ENCODE measurements at places on chromosomes 5 and 9.

GRCh38 chr9:98726735-98727134, 18.0 kb upstream of the GABBR2 start:
- no peak for DNase-seq

GRCh38 chr5:135010502-135011354, 23.3 kb downstream of the PITX1 start:
- no peak for DNase-seq

GRCh38 chr9:34869390-34869789, 88.7 kb upstream of the PHF24 start:
- no peak for DNase-seq

GRCh38 chr5:159341145-159341544, 10.9 kb upstream of the IL12B start:
- no peak for DNase-seq

GRCh38 chr9:37565661-37566618, 10.2 kb downstream of the FBXO10 start:
- DNase-seq: no peak

GRCh38 chr5:129608350-129608749, 139.5 kb upstream of the MINAR2 start:
- DNase-seq: no peak

GRCh38 chr5:180495292-180495691, 1.1 kb downstream of the CNOT6 start:
- DNase-seq: no peak

GRCh38 chr9:118635416-118635815, 733.8 kb downstream of the BRINP1 start:
- DNase-seq: no peak

DNA sequence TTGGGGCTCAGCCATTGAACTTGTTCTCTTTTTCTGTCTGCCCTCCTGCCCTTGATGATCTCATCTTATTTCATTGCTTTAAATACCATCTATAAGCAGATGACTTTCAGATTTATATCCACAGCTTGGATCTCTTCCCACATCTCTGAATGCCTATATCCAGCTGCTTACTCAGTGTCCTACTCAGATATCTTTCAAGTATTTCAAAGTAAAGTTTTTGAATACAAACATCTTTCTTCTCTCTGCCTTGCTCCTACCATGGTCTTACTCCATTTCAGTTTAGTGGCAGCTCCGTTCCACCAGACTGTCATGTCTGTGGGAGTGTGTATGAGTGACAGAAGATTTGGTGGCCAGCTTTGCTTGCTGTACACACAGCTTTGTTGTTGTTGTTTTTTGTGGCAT, 59.7 kb downstream of the ERBIN start:
- DNase-seq: no peak

DNA sequence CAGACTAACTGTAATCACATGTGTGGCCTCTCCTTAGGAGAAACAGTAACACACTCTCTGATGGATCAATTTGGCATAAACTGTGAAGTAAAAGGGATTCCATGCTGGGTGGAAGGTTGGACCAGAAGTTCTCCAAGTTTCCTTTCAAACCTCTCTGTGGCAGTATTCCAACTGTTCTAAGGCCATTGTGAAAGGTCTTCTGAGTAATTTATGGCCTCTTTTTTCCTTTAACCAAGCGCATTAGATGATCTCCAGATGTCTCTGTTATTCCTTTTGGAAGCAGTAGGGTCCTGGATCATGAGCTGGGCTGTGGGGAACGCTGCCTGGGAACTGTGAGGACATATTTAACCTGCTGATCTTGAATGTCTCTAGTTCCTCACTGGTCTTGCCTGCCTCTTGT, 80.6 kb upstream of the IL6ST start:
- no peak for DNase-seq

DNA sequence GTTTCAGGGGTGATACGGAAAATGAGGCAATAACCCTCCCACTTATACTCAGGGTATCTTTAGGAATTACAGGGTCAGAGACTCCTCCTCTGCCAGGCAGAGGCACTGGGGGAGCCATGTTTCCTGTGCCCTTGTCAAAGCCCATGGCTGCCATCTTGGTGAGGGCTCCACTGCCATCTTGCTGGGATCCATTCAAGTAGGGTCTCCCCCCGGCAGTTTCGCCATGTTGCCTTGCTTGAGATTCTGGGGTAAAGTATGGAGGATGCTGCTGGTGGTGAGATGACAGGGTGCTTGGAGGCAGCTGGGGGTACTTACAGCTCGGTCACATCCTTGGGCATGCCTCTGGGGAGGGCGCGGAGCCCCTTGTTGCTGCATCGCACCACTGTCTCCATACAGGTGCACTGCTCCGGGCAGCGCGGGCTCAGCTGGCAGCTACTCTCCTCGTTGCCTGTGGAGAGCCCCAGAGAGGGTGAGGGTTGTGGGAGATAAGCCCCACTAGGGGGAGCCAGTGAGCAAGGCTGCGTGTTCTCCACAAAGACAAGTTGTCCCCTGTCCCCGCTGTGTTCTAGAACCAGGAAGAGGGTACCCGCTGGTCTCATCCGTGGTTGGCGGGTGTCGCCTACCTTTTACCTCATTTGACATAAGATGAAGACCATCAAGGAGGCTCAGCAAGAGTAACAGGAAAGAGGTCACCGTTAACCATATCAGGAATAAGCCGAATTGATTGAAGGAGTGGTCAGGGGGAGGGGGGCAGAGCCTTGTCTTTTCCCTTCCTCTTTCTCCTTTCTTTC, 169.0 kb upstream of the PANK3 start:
- DNase-seq: no peak

GRCh38 chr9:107675351-107676259, 186.0 kb upstream of the KLF4 start:
- no peak for DNase-seq

- DNase-seq: no peak
Measured at GRCh38 chr5:166433679-166434078, 1857.8 kb upstream of the WWC1 start.

DNA sequence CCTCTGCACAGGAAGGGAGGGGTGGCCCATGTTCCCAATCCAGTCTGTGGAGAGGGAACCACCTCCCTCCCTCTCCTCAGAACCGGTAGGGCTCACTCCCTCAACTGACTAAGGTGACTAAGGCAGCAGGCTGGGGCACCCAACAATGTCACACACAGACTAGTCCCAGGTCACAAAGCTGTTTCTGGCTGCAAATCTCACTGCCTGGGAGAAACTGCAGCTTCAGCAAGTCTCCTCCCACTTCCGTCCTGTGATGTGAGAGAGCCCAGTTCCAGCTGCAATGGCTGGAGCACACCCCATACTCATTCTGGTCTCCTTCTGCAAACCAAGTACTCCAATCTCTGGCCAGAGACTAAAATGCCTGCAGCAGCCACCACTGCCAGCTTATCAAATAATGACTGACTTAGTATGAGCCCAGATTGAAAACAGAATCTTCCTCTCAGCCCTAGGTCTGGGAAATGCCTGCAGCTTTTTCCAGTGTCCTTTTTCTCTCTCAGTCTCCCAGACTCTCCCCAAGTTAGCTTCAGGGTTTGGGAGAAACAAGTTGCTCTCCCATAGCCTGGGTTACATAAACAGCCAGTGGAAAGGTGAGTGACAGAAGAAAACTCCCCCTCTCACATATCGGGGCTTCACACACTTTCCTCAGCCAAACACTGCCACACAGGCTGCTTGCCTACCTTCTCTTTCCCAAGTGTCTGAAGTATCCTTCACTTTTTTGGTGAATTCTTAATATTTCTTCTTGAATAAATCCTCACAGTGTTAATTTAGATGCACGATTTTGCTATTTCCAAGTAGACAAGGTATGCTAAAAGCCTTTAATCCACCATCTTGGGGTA, 247.4 kb upstream of the RASA1 start:
- DNase-seq: no peak

GRCh38 chr5:171622010-171622409, 163.6 kb upstream of the SMIM23 start:
- no peak for DNase-seq

DNA sequence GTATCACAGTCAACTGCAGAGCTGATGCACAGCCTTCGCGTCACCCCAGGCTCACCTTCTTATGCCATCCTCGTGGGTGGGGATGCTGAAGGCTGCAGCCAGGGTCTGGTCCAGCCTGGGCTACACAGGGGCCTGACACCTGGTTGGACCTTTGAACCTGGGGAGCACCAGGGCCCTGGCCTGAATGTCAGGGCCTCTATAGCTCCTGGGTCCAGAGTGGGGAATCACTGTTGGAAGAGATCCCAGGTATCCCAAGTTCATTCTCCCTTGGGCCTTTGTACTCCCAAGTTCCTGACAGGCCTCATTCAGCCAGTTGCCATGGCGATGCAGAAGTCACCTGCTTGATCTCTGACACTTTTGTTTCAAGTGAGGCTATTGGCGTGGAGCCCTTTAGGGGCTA, 43.8 kb downstream of the ZNF618 start:
- no peak for DNase-seq

GRCh38 chr9:72592502-72593403, 71.3 kb downstream of the TMC1 start:
- DNase-seq: peak; percentile 15

GRCh38 chr9:3244963-3245653, 280.7 kb downstream of the RFX3 start:
- DNase-seq: no peak

- DNase-seq: no peak
Measured at GRCh38 chr5:56346044-56346710, 113.0 kb upstream of the ANKRD55 start.

- no peak for DNase-seq
Measured at GRCh38 chr5:148403344-148403743, 19.6 kb downstream of the FBXO38 start.

DNA sequence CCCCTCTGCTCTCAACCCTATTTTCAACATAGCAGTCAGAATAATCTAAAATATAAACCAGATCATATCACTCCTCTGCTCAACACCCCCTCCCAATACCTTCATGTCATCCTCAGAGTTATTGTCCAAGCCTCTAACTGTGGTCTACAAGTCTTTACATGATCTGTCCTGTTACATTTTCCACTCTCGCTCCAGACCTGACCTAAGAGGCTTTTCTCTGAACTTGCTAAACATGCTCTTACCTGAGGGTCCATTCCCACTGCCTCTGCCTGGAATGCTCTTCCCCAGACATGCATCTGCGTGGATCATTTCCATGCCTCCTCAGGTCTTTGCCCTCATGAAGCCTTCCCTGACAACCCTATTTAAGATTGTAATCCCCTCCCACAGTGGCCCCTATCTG, 12.0 kb downstream of the NIPSNAP3B start:
- DNase-seq: no peak

- DNase-seq: no peak
Measured at GRCh38 chr9:750249-750967, 91.1 kb upstream of the DMRT1 start.

DNA sequence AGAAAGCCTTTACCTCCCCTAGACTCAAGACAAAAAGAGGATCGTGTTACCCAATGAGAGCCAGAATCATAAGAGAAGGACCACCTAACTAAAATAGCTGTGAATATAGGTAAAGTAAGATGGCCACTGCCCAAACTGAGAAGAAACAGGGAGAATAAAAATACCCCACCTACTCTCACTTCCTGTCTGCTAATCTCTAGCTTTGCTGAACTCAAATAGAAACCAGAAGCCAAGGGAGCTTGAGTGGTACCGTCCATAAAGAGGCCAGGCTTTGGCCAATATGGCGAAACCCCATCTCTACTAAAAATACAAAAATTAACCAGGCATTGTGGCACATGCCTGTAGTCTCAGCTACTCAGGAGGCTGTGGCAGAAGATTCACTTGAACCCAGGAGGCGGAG, 123.0 kb upstream of the FST start:
- no peak for DNase-seq

DNA sequence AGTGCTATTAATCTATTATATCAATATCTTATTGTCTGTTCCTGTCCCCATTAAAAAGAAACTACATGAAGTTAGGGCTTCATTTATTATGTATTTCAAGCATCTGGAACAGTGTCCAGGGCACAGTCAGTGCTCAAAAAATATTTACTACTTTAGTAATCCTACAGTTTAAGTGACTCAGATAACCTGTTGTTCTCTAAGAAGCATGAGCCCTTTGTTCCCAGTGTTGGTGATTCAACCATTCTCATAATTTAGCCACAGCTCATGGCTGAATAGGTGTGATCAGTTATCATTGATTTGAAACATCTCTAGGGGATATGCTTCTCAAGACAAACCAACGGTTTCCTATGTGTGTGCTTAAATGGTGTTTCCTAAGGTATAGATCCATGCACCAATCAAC, 292.7 kb downstream of the TMEM167A start:
- no peak for DNase-seq

DNA sequence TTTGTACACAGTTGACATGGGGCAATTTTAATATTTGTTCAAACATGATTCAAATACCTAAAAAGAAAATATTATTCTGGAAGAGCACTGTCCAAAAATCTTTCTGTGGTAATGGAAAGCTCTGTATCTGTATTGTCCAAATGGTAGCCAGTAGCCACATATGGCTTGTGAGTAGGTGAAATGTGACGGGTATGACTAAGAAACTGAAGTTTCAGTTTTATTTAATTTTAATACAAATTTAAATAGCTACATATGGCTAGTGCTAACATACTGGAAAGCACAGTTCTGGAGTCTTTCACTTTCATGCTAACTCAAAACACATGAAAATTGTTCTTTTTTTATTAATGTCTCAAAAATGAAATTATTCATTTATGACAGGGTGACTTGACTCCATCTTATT, 132.6 kb downstream of the PLK2 start:
- DNase-seq: no peak

GRCh38 chr5:55925181-55925580, 69.6 kb downstream of the IL6ST start:
- DNase-seq: no peak

DNA sequence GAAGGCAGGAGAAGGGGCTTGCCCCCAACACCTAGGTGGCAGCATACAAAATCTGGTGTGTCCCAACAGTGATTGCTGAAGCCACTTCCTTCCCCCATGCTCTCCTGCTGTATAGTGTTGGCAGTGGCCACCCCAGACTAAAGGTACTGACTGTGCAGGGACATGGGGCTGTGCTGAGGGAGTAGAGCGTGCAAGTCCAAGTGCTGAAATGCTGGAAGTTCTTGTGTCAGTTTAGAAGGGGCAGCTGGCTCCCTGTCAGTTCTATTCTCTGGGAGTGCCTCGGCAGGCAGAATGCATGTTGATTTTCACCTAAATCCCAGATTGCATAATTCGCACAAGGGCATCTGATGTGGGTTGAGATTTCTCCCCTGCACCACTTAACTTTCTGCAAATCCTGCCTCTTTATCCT, 68.6 kb downstream of the GDNF start:
- DNase-seq: no peak

- no peak for DNase-seq
Measured at GRCh38 chr9:72991772-72992171, 38.9 kb upstream of the ALDH1A1 start.

- DNase-seq: no peak
Measured at GRCh38 chr5:180593446-180594206, 2.3 kb upstream of the SCGB3A1 start.

DNA sequence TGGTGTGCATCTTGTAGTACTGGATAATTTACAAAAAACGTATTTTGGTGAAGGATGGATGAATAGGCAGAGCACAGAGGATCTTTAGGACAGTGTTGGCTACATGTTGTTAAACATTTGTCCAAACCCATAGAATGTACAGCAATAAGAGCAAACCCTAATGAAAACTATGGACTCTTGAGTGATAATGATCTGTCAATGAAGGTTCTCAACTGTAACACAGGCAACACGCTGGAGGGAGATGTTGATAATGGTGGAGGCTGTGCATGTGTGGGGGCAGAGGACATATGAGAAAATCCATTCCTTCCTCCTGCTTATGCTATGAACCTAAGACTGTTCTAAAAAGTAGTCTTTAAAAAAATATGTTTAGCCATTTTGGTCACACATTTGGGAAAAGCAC, 194.0 kb downstream of the FER start:
- DNase-seq: no peak
